ENCODE measurements at places on chromosomes 1 and 21. TPM values are rescaled to one million over a fixed set of nuclear protein-coding genes. Genes with fewer than 3 reads are reported as not detected.

FOXD3 gene
- 0.19 TPM for total RNA-seq

AVPR1B gene
- not detected for total RNA-seq

USP1 gene
- 14.1 TPM for total RNA-seq

DNA sequence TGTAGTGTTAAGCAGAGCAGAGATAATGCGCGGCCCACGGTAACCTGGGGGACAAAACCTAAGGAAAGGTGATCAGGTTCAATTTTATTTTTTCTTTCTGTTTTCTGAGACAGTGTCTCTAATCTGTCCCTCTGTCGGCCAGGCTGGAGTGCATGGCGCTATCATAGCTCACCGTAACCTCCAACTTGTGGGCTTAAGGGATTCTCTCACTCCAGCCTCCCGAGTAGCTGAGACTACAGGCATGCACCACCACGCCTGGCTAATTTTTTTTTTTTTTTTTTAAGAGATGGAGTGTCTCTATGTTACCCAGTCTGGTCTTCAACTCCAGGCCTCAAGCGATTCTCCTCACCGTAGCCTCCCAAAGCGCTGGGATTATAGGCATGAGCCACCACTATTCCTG is 724 bp upstream of the ANKRD35 start:
- no peak for DNase-seq

DNA sequence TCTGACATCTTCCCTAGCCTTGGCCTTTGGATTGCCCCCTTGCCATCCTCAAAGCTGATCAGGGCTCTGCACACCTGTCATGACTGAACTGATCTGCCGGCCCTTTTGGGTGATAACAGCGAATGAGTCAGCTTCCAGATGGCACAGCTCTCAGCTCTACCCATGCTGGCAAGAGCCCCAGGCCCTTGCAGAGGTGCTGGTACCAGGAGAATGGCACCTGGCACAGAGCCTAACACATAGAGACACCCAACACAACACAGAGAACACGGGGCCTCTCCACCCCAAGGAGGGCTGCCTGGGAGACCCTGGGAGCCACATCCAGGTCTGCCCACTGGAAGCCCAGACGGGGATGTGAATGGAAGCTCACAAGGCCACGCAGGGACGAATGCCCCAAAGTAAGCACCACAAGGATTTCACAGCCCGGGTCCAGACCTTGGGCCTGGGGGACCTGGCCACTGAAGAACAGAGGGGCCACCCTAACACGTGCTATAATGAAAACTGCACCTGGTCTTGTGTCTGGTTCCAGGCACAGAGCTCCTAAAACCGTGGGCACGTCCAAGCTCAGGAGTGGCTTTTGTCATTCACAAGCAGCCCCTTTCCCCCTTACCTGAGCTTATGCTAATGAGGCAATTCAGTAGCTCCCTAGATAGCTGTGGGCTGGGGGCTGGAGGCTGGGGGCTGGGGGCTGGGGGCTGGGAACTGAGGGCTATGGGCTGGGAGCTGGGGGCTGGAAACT is 160.5 kb downstream of the NPHP4 start:
- DNase-seq, result no peak

DNA sequence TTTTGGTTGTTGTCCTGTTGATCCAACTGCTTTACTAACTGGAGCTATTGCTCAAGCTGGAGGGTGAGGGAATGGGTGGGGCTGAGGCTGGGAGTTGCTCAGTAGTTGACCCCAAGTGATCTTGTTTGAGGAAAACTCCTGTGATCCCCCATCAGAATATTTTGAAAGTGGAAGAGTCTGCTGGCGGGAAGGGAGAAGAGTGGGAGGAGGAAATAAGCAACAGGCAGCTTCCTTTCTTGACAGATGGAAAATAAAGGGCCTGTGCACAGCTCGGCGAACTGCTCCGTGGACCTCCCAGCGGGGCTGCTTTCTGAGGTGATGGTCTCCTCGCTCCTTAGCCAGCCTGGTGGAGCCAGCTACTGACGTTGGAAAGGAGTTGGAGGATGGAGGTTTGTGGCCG is 199.1 kb upstream of the LMO4 start:
- no peak for DNase-seq

- DNase-seq, result no peak
These were observed 79.7 kb downstream of the CACHD1 start for GRCh38 chr1:64549464-64550239.

DNA sequence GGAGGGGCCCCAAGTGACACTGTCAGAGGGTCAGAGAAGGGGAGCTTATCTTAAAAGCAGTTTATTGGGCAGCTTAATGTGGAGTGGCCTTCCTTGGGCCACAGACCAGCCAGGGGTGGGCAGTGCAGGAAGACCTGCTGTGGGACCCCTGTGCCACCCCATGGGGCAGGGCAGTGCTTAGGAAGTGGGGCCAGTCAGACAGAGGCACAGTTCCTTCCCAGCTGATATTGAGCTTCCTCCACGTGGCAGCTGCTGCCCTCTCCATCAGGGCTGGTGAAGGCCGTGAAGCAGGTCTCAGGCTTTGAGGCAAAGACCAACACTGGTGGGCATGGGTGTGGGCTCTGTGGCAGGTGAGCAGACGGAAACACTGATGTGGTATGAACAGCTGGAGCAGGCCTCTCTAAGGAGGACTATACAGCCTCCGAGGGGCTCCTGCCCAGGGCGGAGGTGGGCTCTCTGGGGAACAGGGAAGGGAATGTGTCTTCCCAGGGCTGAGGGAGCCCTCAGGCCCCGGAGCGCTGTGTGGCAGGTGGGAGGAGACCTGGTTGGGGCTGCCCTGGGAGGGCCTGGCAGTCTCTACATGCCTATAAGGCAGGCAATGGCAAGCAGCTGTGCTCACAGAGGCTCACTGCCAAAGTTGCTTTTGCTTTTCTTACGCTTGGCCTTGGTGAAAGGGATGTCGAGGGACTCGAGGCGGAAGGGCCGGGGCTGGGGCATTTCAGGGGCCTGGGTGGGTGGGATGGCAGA is 3.0 kb upstream of the DDOST start:
- DNase-seq, result no peak

GRCh38 chr1:154852845-154853244 is 17.2 kb downstream of the KCNN3 start:
- DNase-seq, result peak; percentile 9

DNA sequence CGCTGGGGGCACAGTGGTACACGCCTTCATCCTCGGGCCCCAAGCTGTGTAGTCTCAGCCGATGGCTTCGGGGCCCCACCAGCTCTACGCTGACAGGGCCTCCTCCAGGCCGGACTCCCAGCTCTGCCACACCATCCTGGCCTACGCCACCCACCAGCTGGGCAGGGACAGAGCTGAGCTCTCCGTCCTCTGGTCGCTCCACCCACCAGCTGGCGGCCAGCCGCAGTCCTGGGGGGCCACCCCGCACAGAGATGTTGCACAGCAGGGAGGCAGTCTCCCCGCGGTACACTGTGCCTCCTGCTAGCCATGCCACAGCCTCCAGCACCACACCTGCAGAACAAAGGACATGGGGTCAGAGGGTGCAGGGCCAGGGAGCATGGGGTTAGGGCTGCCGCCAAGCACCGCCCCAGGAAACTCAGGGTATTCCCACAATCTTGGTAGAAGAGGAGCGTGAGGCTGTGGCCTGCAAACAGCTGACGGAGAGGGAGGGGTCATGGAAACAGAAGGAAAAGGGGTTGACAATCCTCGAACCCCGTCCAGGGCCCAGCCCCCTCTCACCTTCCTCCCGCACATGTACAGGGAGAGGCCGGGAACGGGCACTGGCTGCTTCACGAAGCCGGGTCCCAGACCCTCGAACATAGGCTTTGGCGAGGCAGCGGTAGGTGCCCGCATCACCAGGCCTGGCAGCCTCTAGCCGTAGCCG is 5.9 kb downstream of the IGSF8 start:
- DNase-seq, result no peak
